ENCODE measurements at places on chromosomes 1 and 21. TPM values are rescaled to one million over a fixed set of nuclear protein-coding genes. Genes with fewer than 3 reads are reported as not detected.
A peak's percentile ranks its signal among the peaks of the same experiment; 100 is the strongest.

The MAB21L3 gene
- not detected for total RNA-seq

The RGS18 gene
- total RNA-seq = not detected

The MFAP2 gene
- total RNA-seq = 160 TPM

The GUCA2A gene
- not detected for total RNA-seq

The BMP8A gene
- 0.12 TPM for total RNA-seq

The C21orf58 gene
- total RNA-seq = 26.2 TPM

The MAP3K21 gene
- 4.2 TPM for total RNA-seq

The PLA2G2E gene
- not detected for total RNA-seq

The GPX7 gene
- total RNA-seq = 21.9 TPM

The OR2T33 gene
- not detected for total RNA-seq

- DNase-seq = peak; percentile 65
These were observed 21.8 kb downstream of the EXOC8 start for GRCh38 chr1:231315887-231316286.

DNA sequence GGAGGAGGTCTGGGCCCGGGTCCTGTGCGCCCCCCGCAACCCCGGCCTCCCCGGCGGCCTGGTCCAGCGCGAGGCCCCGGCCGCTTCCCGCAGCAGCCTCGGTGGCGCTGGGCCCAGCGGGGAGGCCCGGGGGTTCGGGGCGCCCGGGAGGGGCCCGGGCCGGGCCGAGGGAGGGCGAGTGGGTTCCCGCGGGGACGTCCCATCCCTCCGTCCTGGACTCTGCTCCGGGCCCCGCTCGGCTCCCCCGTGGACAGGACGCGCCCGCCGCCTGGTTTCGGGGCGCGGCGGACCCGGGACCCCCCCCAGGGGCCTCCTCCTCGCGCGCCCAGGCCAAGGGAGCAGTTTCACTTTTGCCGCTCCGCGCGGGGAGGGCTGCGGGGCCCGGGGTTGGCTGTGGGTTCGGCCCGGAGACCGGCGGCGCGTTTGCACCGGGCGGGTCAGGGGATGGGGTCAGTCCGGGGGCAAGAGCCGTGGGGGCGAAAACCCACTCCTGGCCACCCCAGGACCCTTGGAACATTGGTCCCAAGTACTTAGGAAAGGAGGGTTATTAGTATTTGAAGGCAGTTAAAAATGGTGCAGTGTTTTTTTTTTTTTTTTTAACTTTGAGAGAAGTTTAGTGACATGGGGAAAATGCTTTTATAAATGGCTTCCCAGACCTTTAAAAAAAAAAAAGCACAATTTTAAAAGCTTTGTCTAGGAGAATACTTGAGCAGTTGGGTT lies 677 bp downstream of the AGPAT3 start:
- DNase-seq = peak; percentile 50

GRCh38 chr21:25215698-25216384 lies 391.4 kb downstream of the MRPL39 start:
- no peak for DNase-seq

- DNase-seq = peak; percentile 77
These were observed 2154.7 kb downstream of the MRPL39 start for GRCh38 chr21:23452384-23453083.

- DNase-seq = no peak
These were observed 20.6 kb upstream of the EGLN1 start for GRCh38 chr1:231442735-231443134.

DNA sequence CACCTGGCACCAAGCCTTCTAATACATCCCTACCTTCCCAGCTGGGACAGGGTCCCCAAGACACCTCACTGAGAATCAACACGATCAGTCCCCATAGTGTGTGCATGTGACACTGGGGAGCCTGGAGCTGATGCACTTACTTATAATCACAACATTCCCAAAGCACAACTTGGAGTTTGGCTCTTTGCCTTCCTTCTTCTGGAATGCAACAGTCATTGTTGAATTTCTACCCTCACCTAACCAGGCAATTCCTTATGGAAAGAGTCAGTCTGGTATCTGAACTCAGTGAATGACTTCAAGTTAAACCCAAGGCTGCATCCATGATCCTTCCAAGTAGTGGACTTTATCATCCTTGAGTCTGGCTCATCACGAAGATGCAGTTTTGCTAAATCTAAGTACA lies 86.1 kb downstream of the DSCAM start:
- no peak for DNase-seq

- peak; percentile 66 for DNase-seq
These were observed 54.5 kb upstream of the ATP2B4 start for GRCh38 chr1:203572134-203572625.

DNA sequence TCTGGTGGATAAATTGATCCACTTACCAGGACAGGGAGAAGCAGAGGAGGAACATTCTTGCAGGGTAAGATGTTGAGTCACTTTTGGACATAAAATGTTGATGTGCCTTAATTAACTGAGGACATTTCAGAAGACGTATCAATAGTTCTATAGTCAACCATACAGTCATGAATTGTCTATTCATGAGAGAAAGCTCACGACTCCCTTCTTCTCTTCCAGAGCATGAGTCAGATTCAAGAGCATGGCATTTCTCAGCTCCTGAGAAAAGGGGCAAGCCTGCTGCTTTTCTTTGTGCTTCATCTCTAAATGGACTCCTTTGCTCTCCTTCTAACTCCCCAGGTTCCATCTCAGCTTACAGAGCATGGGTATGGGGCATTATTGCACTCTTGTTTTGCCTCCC lies 55.7 kb downstream of the ADGRL4 start:
- peak; percentile 8 for DNase-seq

- no peak for DNase-seq
These were observed 49.4 kb downstream of the ADCY10 start for GRCh38 chr1:167864392-167865032.

GRCh38 chr1:3271866-3272265 lies 182.6 kb upstream of the ARHGEF16 start:
- no peak for DNase-seq

DNA sequence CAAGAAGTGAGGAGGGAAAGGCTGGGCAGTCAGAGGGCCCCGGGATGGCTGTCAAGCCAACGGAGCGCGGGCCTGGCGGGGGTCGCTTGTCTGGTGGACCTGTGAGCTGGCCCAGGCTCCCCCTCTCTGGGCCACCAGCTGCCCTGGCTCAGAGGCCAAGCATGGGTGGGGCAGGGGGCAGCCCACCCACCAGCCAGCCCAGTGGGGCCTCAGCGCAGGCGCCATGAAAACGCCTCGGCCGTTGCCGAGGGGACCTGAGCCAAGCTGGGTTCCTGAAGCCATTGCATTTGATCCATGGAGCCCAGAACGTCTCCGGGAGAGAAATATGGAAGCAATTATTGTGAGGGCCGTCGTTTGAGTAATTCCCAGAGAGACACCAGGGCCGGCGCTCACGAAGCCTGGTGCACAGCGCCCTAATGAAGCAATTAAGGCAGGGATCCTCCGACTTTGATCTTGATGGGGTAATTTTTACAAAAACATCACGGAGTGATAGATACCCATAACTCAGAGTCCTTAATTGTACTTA lies 90.5 kb upstream of the TTC34 start:
- no peak for DNase-seq

GRCh38 chr1:221310180-221310579 lies 430.9 kb downstream of the HLX start:
- DNase-seq = no peak

DNA sequence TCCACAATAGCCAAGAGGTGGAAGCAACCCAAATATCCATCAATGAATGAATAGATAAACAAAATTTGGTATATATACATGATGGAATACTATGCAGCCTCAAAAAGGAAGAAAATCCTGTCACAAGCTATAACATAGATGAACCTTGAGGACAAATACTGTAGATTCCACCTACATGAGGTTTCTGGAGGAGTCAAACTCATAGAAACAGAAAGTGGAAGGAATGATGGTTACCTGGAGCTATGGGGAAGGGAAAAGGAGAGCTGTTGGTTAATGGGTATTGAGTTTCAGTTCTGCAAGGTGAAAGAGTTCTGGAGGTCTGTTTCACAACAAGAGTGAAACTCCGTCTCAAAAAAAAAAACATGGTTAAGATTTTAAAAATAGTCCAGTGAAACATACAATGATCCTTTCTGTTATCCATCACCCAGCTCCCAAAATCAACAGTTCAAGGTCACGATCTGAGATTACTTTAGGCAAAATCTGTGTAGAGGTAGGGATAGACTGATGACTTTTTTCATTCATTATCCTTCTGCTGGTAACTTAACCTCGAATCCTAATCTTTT lies 80.8 kb upstream of the HNRNPU start:
- DNase-seq = no peak

GRCh38 chr1:83547901-83548300 lies 451.0 kb downstream of the TTLL7 start:
- no peak for DNase-seq

- DNase-seq = no peak
These were observed 128.1 kb upstream of the CTTNBP2NL start for GRCh38 chr1:112267929-112268328.

- no peak for DNase-seq
These were observed 76.7 kb upstream of the TMPRSS2 start for GRCh38 chr21:41584603-41585176.

Data from neural progenitor cell (in vitro differentiated cells).